Kidney epithelial cell (primary cell): ENCODE measurements at places on chromosomes 2 and 18. TPM values are rescaled to one million over a fixed set of nuclear protein-coding genes. Genes with fewer than 3 reads are reported as not detected.
A peak's percentile ranks its signal among the peaks of the same experiment; 100 is the strongest.

The G6PC2 gene
- total RNA-seq, result not detected in 2 replicates

- DNase-seq, result no peak
These were observed 181.2 kb upstream of the FSHR start for GRCh38 chr2:49335546-49335945.

DNA sequence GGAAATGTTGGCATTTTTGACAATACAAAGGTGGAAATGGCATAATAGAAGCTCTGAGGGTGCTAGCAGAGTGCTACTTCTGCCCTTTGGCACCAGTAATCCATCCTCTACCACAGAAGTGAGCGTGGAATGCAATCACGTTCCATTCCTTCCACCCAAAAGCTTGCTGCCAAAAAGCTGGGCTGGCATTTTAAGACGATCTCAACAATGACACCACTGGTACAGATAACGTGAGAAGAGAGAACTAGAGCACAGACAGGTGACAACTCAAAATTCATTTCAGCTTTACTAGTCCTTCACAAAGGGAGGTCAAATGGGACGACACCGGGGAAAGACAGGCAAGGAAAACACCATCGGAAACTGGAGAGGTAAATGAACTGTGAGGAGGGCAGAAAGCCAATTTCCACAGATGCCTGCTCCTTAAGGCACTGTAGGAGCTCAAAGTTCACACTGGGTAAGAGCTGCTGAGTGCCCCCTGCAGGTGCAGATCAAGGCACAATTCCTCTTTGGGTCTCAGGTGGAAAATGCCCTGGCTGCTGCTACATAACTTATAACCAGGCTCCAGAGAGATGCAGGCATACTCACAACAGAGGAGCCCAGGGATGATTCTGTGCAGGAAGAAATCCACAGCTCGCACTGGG lies 50.7 kb upstream of the RNU4ATAC start:
- no peak for DNase-seq

DNA sequence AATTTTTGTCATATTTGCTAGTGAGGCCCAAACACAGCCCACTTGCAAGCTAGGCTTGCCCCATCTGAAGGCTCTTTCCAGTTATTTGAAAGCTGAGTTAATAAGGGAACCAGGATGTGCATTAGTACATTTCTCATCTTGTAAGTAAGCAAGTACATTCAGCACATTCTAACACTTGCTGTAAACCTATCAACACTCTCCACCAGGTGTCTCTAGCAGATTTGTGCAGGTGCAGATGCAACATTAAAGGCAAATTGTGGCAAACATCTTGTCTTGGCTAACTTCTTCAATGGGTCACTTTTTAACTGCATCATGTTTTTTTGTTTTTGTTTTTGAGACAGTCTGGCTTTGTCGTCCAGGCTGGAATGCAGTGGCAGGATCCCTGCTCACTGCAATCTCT lies 25.3 kb upstream of the MFSD6 start:
- DNase-seq, result peak; percentile 42

DNA sequence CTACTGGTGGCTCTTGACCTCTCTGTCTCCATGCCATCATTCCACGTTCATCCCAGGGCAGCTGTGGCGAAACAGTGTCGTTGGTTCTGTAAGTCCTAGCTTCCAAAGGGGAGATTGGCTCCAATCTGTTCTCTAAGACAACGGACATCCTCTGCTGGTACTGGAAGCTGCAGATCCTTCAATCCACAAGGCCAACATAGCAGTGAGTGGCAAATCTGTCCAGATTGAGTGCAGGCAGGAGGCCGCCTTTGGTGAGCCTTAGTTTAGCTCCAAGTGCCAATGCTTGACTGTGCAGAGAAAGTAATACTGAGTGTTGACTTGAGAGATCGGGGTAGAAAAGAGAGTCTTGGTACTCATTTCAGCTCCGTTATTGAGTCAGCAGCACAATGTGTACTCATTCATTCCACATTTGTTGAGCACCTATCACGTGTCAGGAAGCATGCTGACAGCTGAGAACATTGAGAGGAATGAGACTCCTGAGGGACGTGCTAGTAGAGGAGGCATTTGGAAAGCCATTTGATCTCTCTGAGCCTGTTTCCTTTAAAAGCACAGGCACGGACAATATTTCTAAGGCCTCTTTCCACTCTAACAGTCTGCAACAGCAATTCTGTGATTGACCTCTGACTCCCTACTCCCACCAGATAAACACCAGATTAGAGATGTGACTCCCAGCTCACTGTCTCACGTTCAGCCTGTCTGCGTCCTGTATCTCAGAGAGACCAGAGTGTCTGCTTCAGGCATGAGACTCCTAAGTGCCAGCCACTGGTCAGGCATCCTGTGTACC lies 306.0 kb downstream of the CLIP4 start:
- DNase-seq, result no peak

GRCh38 chr2:47697000-47697601 lies 85.8 kb upstream of the MSH6 start:
- no peak for DNase-seq

DNA sequence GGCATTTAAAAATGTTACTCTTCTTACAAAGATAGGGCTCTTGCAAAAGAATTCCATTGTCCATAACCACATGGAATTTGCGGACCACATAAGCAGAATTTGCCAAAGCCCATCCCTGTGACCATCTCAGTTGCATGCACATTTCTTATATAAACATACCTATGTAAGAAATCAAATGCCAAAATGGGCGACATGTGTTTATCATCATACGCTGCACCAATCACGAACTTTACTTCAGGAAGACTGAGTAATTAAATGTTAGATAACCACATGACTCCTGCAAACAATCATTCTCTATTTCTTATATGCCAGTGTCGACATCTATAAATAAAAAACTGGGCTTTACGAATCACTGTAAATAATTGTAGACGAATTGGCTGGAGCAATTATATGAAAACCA lies 186.1 kb upstream of the RBMS1 start:
- DNase-seq, result no peak

DNA sequence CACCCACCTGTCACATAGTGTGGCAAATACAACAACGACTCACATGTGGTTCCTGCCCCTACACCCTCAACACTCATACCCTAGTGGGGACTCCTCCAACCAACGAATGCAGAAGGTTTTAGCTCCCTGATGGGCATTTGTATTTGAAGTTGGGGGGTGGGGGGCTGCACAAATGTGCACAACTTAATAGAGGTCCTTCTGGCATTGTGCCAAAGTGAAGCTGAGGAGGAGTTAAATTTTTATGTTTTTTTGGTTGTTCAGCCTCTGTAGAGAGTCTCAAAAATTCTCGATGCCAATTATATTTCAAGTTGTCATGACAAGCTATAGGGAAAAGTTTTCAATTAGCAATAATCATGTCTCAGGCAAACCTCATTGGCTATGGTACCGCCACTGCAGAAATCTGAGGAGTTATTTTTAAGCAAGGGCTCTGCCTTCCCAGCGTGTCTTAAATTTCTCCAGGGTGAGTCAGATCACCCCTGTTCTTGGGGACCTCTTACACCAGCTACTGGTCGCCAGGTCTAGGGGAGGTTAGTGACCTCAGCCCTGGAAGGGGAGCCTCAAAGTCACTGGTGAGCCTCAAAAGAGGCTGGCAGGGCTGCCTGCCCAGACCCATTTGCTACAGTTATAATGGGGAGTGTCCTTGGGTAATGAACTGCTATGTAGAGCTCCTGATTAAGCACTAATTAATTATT lies 102.7 kb upstream of the TAF1B start:
- no peak for DNase-seq

- DNase-seq, result no peak
These were observed 47.9 kb downstream of the CACNB4 start for GRCh38 chr2:152050915-152051314.
